Stimulated activated CD8-positive, alpha-beta memory T cell treated with anti-CD3 and anti-CD28 coated beads, Interleukin-2, amount 100 ng/mL, for 1 hour (primary cell): ENCODE measurements at places on chromosomes 2 and 18.

GRCh38 chr2:129879614-129880180 lies 99.8 kb upstream of the RAB6C start:
- no peak for DNase-seq

GRCh38 chr2:97713296-97714083 lies at the start of gene ZAP70:
Gene ZAP70 (plus strand): TSS chr2:97713576. CDS start chr2:97724037, 10,461 bp downstream.
- no peak for DNase-seq

GRCh38 chr2:10320933-10321332 lies 18.2 kb downstream of the HPCAL1 start:
- no peak for DNase-seq

- DNase-seq, result no peak
Observed at GRCh38 chr18:61394983-61395382, 61.8 kb downstream of the CDH20 start.

DNA sequence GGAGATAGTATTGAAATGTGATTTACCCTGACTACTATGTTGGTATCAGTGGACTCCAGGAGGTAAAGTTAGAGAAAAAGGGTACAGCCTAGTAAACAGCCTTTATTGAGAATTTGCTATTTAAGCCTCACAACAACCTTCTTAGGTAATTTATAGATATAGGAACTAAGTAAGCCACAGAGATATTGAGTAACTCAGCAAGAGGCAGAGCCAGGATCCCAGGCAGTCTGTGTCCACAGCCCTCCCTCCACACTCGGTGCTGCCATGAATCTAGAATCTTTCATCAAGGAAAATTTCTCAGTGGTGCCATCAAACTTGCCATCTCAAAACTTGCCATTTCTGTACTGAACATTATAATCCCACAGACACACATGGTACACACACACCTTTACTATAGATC lies 170.9 kb downstream of the CAPN13 start:
- no peak for DNase-seq

- no peak for DNase-seq
Observed at GRCh38 chr2:31831585-31831984, 179.2 kb downstream of the MEMO1 start.

DNA sequence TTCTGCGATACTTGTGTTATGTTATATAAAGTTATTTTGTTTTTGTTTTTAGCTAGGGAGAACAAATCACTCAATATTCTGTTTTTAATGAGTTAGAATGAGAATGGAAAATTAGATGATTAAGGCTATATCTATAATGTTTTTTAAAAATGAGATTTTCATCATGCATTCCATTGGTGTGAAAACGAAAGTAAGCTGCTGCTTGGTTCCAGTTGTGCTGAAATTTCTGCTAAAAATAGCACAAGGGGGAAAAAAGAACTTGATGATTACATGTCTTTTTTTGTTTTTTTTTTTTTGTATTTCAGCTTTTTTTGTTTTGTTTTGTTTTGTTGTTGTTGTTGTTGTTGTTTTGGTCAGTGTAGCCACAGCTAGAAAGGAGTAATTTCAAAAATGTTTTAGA lies 242.6 kb upstream of the KCNJ3 start:
- no peak for DNase-seq

DNA sequence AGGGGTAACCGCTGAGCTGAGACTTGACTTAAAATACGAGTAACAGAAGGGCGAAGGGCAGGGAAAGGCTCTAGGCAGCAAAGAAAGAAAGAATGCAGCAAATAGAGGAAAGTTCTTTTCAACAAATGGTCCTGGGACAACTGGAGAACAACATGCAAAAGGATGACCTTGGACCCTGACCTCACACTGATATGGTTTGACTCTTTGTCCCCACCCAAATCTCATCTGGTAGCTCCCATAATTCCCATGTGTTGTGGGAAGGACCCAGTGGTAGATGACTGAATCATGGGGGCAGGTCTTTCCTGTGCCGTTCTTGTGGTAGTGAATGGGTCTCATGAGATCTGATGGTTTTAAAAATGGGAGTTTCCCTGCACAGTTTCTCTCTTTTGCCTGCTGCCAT lies 33.9 kb downstream of the ST3GAL5 start:
- no peak for DNase-seq

DNA sequence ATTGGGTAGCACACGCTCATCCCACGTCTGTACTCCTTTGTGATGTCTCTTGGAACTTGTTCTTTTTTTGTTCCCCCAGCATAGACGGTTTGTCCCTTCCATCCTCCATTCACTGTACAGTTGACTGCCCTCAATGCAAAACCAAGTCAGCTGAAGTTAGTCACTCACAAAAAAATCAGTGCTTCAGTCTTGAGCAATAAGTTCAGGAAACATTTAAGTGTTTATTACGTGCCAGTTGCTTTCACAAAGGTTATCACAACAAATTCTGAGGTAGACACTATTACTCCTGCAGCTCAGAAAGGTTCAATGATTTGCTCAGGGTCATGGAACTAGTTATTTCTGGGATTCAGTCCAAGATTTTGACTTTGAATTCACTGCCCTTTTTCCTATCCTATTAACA lies 102.2 kb downstream of the PDE1A start:
- DNase-seq, result no peak

DNA sequence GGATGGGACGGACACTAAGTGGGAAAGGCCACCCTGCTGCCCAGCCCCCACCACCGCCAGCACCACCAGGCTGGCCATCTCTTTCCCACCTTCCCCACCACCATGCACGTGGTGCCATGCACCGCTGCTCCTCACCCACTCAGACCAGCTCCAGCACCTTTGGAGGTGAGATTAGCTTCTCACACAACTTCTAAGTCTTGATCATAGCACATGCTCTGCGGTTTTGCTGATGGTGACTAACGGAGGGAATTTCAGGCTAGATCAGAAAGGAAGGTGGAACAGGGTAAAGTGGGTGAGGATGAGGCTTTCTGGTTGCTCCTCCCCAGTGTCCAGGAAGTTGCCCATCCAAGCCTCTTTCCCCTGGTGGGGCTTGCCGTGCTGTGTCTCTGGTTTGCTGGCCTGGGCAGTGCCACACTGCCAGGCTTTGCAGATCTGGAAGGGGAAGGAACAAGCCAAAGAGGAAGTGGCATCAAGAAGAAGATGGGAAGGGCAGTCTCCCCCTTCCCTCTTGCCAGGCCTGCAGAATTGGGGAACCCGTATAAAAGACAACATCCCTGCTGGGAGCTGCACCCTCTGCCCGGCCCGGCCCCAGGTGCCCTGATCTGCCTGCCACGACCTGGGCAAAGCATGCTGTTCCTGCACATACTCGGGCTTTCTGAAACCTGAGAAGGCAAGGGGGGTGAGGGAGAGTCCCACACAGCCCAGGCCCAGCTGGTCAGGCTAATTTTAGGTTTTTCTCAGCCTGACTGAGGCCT lies 44.3 kb upstream of the CAB39 start:
- DNase-seq, result no peak

- no peak for DNase-seq
Observed at GRCh38 chr2:45826460-45826859, 175.0 kb downstream of the PRKCE start.
